ENCODE measurements at places on chromosomes 13 and 19.

DNA sequence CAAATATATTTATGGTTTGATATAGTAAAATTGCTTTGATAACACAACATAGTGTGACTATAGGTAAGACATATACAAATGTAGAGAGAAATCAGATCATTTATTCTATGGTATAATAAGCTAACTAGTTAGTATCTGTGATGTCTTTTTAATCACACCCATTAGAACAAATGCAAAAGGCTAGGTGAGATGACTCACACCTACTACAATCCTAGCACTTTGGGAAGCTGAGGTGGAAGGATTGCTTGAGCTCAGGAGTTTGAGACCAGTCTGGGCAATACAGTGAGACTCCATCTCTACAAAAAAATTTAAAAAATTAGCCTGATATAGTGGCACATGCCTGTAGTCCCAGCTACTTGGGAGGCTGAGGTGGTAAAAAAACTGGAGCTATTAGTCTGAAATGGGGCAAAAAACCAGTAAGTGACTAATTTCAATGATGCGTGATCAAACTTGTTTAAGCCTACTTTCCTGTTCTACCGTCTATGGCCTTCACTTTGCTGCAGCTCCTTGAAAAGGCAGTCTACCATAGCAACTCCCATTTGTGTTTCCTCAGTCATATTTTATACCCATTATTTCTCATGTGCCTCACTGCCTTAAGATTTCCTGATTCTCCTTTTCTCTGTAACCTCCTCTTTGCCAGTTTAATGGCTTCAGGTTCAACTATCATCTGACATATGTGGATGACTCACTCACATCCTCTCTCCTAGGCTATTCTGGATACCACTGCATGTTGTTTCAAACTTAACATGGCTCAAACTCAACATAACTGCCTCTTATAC is 12.5 kb downstream of the ALG5 start:
- no peak for DNase-seq

DNA sequence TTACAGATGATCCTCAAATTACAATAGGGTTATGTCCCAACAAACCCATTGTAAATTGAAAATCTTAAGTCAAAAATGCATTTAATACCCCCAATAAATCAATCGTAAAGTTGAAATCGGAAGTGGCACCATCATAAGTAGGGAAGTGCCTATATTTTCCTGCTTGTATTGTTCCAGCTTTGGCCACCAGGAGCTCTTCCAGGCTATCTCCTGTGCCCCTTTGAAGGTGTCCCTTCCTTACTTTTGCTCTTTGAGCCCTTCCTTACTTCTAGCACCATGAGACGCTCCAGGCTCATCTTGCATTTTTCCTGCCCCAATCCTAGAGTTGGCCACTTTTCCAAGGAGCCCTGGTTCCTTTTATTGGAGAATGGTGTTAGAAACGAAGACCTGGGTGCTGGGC is 163.0 kb upstream of the TSC22D1 start:
- no peak for DNase-seq

GRCh38 chr19:29422486-29423085 is 103.2 kb upstream of the VSTM2B start:
- DNase-seq: no peak

DNA sequence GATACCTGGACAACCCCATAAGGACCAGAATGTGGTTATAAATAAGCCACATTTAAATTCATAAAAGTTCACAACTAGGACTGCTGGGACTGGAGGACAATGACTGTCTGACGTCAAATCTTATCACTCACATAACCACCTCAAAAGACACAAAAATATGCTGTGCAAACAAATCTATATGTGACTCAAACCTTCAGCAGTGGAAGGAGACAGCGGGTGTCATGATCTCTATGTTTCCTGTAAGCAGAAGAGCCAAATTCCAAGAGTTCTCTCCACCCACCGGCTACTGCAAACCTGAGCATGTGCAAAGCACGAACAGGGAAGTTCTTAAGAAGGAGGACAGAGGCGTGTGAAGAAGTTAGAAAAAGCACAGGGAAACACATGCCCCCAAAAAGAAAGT is 113.2 kb downstream of the MYCBP2 start:
- DNase-seq: no peak

- DNase-seq: no peak
These were observed 640.8 kb downstream of the EFNB2 start for GRCh38 chr13:105894697-105895096.

GRCh38 chr13:102793611-102794355 is 5.0 kb downstream of the POGLUT2 start:
- DNase-seq: no peak

GRCh38 chr13:31073859-31074718 is 87.6 kb downstream of the HSPH1 start:
- DNase-seq: peak; percentile 42

DNA sequence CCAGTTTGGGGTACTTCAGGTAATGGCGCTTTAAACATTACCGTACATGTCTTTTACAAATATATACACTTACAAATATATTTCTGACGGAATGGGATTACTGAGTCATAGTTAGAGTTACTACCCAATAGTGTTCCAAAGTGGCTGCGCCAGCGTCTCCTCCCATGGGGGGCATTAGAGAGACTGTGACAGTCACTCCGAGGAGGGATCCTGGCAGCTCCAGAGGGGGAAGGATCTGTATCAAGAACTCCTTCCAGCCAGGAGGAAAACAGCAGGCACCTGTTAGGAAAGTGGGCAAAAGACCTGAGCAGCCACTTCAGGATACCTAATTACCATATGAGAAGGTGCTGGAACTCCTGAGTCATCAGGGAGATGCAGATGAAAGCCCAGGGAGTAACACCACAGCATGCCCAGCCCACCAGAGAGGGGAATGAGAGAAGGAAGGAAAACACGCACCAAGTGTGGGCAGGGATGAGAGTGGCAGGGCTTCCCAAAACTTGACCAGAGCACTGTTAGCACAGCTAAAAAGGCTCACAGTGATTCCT is 52.9 kb downstream of the SLC7A9 start:
- DNase-seq: no peak

- DNase-seq: peak; percentile 20
These were observed 36.4 kb downstream of the RXFP2 start for GRCh38 chr13:31775686-31776085.

DNA sequence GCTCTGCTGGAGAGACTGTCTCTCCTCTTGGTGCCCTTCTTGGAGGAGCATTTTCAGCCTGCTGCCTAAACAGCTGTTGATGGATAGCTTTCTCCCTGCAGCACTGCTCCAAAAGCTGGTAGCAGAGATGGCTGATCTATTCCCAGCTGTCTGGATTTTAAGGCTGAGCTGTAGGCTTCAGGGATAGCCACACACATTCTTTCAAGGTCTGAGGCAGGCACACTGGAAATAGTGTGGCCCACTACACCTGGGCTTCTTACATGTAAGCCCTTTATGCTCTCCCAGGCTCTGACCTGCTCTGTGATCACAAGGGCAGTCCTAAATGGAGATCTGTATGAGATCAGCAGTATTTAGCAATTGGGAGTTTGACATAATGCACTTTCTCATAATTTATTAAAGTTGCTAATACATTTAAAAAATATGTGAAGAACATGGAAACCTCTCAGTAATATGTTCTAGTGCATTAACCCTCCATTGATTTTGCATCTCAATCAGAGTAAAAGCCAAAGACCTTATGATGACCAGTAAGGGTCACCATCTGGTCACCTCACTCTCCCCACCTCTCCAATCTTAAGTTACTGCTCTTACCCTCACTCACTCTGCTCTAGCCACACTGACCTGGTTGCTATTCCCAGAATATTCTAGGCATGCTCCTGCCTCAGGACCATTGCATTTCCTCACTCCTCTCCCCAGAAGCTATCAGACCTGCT is 91.6 kb downstream of the MBNL2 start:
- no peak for DNase-seq

DNA sequence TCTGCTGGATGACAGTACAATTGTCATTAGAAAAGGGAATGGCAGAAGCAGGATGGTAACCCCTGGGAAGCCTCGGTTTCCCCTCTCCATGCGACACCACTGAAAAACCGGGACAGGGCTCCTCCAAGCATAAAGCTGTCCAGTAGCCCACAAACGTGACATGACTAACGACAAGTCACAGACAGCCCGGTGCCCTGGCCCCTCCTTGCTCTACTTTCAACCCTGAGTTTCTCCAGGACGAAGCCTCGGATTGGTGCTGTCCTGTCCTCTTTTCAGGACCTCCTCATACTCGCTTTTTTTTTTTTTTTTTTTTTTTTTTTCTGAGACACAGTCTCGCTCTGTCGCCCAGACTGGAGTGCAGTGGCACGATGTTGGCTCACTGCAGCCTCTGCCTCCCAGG is 16.3 kb downstream of the DPP9 start:
- DNase-seq: peak; percentile 34

GRCh38 chr13:48158290-48158689 is 63.4 kb upstream of the MED4 start:
- no peak for DNase-seq

GRCh38 chr19:16382775-16383543 is 58.3 kb downstream of the KLF2 start:
- DNase-seq: peak; percentile 87

- DNase-seq: peak; percentile 71
These were observed 943 bp downstream of the SLAIN1 start for GRCh38 chr13:77698201-77699058.

DNA sequence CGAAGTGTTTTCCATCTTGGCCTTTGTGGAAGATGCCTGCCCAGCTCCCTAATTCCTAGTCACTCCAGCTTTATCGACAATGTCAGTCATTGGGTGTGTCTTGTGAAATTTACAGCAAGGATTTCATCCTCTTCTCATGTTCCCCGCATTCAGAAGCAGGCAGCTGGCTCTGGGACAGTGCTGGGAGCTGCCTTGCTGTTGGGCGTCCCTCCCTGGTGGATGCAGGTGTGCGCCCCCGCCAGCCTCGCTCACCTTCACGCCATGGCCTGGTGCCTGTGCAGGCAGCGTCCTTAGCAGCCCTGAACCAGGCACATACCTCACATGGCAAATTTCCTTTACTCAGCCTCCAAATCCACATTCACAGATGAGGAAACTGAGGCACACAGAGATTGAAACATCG is 39.7 kb upstream of the TFDP1 start:
- no peak for DNase-seq

GRCh38 chr13:51524312-51524711 is 60.0 kb upstream of the WDFY2 start:
- DNase-seq: no peak

- no peak for DNase-seq
These were observed 155.8 kb downstream of the TEX29 start for GRCh38 chr13:111476197-111476596.

GRCh38 chr13:114211446-114212157 is 23.1 kb upstream of the CDC16 start:
- no peak for DNase-seq

- DNase-seq: no peak
These were observed 359.2 kb upstream of the OBI1 start for GRCh38 chr13:79018166-79018565.

DNA sequence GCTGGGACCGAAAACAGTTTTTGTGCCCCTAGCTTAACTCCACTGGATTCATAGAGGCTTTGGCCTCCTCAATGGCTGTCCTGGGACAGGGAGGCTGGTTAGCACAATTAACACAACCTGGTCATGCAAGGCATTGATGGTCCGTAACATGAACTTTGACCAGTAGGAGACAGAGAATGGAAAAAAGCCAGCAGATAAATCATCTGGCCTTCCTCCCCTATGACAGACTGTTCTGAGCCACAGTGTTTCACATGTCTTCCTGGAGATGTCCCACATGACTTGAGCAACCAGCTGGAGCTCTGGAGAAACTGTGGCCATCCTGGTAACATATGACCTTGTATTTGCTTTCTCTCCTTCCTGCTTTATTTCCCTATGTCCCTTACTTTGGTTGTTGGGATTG is 244.2 kb downstream of the UQCRFS1 start:
- no peak for DNase-seq

DNA sequence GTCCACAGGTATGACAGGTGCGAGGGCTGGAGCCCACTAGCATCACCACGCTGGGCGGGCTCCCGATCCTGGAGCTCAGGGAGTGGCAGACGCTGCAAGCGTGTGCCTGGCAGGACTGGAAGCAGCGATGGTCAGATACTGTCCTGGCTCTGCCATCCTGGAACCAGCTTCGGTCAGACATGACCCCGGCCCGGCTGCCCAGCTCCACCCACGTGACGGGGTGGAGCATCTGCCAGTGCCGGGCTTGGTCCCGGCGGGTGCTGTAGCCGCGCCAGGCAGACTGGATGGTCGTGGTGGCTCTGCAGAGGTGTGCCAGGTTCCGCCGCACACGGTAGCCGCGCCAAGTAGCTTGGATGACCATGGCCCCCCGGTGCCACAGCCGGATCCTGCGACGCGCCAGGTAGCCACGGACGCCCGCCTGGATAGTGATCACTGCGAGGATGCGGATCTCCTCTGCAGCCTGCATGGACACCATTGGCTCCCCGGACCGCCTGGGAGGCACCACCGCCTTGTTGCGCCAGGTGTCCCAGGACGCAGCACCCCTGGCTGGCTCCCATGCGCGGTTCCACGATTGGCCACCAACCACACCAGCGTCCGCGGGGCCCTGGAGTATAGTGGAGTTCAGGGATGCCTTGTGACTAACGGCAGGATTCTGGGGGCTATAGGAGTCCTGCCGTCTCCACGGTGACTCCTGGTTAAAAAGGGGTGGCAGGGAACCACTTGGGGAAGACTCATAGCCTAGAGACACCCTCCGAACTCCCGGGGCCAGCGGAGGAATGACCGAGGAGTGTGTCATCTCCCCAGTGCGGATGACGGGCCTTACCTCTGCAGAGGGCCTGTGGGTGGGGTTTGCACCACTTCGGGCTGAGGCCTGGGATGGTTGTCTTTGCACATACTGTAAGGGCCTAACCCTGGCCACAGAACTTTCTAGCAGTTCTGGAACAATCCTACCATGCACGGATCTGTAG is 16.5 kb downstream of the IQCN start:
- DNase-seq: no peak

GRCh38 chr19:6056282-6056741 is 54.0 kb downstream of the RFX2 start:
- no peak for DNase-seq

DNA sequence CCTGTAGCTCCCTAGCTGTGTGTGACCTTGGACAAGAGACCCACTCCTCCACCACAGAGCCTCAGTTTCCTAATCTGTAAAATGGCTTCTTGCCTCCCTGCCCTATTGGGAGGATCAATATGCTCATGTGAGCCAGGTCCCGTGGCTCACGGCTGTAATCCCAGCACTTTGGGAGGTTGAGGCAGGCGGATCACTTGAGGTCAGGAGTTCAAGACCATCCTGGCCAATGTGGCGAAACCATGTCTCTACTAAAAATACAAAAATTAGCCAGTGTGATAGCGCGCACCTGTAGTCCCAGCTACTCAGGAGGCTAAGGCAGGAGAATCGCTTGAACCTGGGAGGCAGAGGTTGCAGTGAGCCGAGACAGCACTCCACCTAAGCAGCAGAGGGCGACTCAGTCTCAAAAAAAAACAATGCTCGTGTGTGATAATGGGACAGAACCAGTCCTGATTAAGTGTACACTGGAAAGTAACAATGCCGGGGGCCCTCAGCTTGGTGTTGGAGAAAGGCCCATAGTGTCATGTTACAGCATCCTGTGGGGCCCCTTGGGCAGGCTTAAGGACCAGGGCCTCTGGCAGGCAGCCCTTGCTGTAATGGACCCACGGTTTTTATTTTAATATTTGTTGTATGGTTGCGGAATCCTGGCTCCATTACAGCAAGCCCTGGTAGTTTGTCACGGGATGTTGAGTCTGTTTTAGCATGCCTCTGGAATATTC is 6.8 kb downstream of the RPS11 start:
- DNase-seq: peak; percentile 51

Measured in Ammon's horn (tissue), 1 donor.